ENCODE measurements at places on chromosomes 13 and 19. TPM values are rescaled to one million over a fixed set of nuclear protein-coding genes. Genes with fewer than 3 reads are reported as not detected.

Gene IL12RB1
- 4.3 TPM for total RNA-seq

Gene SYT5
- 0.10 TPM for total RNA-seq

Gene CYP2A6
- total RNA-seq = not detected

Gene QPCTL
- total RNA-seq = 15.4 TPM

Gene PRODH2
- not detected for total RNA-seq

Gene IFNL1
- not detected for total RNA-seq

Gene SLC27A1
- total RNA-seq = 8.7 TPM

Gene CKM
- 0.20 TPM for total RNA-seq

Gene SMIM17
- 0.36 TPM for total RNA-seq

Gene CHST8
- total RNA-seq = not detected

Gene STAP2
- total RNA-seq = 30.2 TPM

Gene ACER1
- not detected for total RNA-seq

Gene DPP9
- 63.3 TPM for total RNA-seq

Gene SRRM5
- 0.10 TPM for total RNA-seq

Gene TIMM13
- 47.9 TPM for total RNA-seq

Gene RNF225
- not detected for total RNA-seq

Gene PSG2
- total RNA-seq = not detected

Gene FXYD3
- 3.7 TPM for total RNA-seq

Gene ZNF419
- 11.1 TPM for total RNA-seq

Gene MADCAM1
- 0.12 TPM for total RNA-seq

Gene ZNF440
- total RNA-seq = 6.8 TPM

Gene KIR3DL2
- not detected for total RNA-seq

Gene PALM3
- total RNA-seq = under 0.01 TPM

Gene ZNF681
- total RNA-seq = 2.3 TPM

Gene KLHL1
- not detected for total RNA-seq

Gene IRGC
- total RNA-seq = not detected

Gene MBD3L2
- not detected for total RNA-seq

Gene HSD11B1L
- total RNA-seq = 22.4 TPM
